ENCODE measurements at places on chromosomes 7 and 10.
A peak's percentile ranks its signal among the peaks of the same experiment; 100 is the strongest.

DNA sequence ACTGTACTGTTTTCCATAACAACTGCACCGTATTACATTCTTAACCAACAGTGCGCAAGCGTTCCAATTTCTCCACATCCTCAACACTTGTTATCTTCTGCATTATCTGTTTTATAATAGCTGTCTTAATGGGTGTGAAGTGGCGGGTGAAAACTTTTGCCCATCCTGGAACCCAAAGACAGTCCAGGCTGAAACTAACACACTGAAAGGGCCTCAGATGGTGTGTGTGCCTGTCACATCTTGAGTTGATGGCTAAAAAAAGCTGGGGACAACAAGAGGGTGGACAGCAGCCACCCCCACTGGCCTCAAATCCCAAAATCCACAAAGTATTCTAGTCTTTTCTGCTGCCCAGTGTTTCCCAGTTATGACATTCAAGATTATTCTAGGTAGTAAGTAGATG lies 19.4 kb downstream of the OPALIN start:
- no peak for DNase-seq

- DNase-seq, result no peak
Observed at GRCh38 chr10:1788401-1788800, 51.1 kb upstream of the ADARB2 start.

GRCh38 chr7:148872188-148872587 lies 11.9 kb downstream of the EZH2 start:
- DNase-seq, result no peak

DNA sequence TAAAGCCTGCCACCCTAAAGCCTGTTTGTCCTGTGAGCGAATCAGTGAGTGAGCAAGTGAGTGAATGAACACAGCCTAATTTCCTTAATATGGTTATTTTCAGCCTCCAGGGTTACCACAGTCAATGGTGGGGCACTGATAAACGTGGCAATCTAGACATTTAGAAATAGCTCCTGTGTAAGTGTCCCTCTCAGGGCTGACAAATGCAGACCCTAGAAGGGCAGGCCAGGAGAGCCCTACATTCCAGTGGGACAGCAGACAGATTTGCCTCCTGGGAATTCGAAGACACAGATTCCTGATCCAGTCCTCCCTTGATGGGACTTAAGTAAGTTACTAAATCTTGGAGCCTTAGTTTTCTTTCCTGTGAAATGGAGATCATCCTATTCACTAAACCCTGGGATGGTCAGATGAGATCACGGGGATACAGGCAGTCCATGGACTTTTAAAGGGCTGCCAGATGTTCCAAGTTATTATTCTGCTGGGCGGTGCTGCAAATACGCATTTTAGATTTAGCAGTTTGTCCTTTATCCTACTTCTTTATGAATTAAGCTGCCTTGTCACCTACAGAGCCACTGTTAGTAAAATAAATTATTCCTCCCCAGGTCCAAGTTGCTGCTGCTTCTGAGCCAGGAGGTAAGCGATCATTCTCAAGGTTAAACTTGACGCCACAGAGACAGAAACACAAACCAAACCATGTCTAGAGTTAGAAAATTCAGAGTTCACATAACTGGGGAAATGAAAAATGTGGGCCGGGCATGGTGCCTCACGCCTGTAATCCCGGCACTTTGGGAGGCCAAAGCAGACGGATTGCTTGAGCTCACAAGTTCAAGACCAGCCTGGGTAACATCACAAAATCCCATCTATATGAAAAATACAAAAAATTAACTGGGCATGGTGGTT lies 54.8 kb upstream of the TM9SF3 start:
- DNase-seq, result no peak

DNA sequence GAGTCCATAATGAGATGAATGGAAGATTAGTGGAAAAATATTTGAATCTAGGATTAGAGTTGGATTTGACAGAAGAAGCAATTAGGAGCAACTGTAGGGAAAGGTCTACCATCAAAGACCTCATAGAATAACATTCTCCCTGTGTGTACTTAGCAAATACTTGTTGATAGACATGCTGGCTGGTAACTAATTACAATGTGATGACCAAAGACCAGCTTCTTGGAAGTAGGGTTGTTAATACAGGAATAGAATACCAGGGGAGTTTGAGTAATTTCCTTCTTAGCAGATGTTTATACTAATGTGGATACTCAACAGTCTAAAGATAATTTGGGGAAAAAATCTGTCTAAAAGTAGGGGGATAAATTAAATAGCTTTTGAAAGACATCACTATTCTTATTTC lies 357.5 kb upstream of the BMPER start:
- peak; percentile 4 for DNase-seq

GRCh38 chr7:24833549-24833948 lies 76.3 kb upstream of the GSDME start:
- DNase-seq, result no peak

DNA sequence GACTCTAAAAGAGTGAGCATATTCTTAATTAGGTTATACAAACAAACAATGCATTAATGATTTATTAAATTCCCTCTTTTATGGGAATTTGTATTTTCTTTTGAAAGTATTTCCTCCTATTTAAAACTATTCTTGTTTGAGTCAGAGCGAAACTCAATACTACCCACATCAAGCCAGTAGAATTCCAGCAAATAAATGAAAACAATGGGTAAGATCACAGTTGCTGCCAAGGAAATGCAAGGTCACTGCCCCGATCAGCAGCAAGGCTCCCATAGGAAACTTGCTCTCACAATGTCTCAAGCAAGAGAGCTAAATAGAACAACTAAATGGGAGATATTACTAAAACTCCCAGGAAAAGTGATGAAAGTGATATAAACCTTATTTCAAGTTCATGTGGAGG lies 206.3 kb downstream of the THSD7A start:
- no peak for DNase-seq

DNA sequence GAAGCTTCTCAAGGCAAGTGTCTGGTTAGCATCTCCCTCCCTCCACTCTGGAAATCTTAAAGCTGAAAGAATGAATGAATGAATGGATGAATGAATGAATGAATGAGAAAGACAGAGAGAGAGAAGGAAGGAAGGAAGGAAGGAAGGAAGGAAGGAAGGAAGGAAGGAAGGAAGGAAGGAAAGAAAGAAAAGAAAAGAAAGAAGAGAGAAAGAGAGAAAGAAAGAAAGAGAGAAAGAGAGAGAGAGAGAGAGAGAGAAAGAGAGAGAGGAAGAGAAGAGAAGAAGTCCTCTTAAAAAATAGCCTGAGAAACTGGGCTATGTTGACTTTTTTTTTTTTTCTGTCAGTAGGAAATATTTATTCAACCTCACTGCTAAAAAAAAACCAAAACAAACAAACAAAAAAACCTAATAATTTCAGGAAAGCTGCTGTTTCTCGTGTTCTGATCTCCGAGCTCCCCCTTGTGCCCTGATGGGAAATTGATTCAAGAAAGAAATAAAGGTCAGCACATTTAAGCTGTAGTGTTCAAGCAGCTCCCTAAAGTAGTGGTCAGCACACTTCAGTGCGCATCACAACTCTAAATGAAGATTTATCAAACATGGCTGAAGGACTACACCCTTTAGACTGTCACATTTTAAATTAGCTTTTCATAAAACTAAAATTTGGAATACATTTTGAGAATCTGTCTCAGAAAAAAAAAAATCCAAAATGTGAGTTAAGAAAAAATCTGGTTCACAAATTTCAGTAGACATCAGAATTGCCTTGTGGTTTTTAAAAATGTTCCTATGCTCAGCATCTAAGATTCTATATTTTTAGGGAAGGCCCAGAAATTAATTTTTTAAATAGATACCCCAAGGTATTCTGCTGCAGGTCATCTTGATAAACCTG lies 154.3 kb downstream of the ELAPOR2 start:
- peak; percentile 16 for DNase-seq

DNA sequence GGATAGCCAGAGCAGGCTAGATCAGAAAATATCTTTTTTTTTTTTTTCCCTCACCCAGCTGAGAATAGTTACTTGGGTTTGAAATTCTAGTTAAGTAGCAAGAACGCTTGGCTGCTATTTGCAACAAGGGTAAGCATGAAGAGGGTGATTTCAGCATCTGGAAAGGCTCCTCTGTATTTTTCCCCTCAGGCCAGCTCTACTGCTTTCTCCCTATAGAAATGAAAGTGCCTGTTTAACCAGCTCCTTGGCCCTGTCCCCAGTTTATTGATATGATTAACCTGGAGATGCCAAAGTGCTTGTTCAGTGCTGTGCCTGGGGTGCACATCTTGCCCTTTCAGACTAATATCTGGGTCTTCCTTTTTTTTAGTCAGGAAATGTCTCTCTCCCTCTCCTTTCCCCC lies 37.1 kb downstream of the AP3M1 start:
- DNase-seq, result peak; percentile 50

- DNase-seq, result no peak
Observed at GRCh38 chr10:15333909-15334649, 37.0 kb downstream of the FAM171A1 start.

- DNase-seq, result no peak
Observed at GRCh38 chr10:115814542-115814941, 458.5 kb downstream of the GFRA1 start.

DNA sequence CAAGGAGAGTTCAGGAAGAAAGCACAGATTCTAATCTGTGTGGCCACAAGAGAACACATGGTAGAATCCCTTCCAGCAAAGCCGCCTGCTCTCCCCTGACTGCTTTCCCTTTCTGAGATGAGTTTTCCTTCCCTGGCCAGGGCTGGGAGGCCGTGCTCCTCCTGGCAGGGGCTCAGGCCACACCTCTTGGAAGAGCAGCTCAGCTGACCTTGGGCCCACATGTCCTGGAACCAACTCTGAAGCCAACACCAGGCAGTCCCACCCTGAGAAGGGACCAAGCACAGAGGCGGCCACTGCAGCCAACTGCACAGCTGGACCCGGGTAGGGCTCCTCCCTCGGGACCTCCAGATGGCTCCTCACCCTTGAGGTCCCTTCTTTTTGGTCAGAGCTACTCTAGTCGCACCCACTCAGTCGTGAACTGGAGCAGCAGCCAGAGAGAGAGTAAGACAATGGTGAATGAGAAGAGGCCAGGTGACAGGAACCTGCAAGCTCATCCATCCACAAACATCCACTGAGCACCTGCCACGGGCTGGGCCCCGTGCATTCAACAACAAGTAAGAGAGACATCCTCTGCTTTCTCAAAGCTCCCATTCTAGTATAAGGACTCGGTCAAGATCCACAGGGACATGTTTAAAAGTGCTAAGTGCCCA lies 40.3 kb downstream of the FAM53B start:
- no peak for DNase-seq

- no peak for DNase-seq
Observed at GRCh38 chr7:98969386-98969785, 91.1 kb downstream of the TRRAP start.

- DNase-seq, result no peak
Observed at GRCh38 chr10:29968585-29968984, 90.8 kb downstream of the JCAD start.

GRCh38 chr7:7907306-7907705 lies 61.3 kb upstream of the GLCCI1 start:
- no peak for DNase-seq

DNA sequence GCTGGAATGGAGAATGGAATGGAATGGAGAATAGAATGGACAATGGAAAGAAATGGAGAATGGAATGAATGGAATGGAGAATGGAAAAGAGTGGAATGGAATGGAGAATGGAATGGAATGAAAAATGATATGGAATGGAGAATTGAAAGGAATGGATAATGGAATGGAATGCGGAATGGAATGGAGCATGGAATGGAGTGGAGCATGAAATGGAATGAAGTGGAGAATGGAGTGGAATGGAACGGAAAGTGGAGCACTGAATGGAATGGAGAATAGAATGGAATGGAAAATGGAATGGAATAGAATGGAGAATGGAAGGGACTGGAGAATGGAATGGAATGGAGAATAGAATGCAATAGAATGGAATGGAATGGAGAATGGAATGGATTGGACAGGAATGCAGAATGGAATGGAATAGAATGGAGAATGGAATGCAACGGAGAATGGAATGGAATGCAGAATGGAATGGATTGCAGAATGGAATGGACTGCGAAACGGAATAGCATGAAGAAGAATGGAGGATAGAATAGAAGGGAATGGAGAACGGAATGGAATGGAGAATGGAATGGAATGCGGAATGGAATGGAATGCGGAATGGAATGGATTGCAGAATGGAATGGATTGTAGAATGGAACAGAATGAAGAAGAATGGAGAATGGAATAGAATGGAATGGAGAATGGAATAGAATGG lies 89.4 kb downstream of the NSUN6 start:
- DNase-seq, result no peak

DNA sequence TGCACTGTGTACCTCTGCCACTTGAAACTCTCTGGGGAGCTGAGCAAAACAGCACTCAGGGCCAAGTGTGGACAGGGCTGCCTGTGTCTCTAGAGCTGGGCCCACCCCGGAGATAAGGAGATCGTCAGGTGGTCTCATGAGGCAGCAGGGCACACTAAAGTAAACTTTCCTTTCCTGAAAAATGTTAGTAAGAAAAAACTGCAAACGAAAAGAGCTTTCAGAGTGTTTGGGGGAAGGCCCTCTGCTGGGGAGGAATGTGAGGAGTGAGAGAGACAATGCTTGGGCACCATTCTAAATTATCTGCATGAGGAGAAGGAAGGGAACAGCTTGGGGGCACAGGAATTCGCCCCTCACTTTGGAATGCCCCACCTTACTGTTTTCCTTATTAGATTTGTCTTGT lies 127.7 kb downstream of the ATXN7L1 start:
- DNase-seq, result no peak

DNA sequence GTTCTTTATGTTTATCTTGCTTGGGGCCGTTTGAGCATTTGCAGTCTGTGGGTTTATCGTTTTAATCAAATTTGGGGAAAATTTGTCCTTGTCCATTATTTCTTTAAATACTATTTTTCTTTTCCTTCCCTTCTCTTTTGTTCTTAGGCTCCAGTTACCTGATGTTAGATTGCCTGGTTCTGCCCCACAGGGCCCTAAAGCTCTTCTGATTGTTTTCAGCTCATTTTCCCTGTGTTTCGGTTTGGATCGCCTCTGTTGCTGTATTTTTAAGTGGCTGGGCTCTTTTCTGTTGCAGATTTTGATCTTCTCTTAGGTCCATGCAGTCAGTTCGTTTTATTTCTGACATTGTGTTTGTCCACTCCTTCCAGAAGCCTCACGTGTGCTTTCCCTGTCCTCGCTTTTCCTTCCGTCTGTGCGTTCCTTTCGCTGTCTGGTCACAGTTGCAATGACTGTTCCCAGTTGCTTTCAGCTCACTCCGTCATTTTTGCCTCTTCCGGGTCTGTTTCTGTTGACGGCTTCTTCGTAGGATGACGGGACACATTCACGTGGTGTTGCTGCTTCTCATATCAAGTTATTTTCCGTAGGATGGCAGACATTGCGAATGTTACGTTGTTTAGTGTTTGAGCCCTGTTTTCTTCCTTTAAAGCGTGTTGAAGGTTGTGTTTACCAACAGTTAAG lies 111.4 kb downstream of the INPP5A start:
- DNase-seq, result no peak

DNA sequence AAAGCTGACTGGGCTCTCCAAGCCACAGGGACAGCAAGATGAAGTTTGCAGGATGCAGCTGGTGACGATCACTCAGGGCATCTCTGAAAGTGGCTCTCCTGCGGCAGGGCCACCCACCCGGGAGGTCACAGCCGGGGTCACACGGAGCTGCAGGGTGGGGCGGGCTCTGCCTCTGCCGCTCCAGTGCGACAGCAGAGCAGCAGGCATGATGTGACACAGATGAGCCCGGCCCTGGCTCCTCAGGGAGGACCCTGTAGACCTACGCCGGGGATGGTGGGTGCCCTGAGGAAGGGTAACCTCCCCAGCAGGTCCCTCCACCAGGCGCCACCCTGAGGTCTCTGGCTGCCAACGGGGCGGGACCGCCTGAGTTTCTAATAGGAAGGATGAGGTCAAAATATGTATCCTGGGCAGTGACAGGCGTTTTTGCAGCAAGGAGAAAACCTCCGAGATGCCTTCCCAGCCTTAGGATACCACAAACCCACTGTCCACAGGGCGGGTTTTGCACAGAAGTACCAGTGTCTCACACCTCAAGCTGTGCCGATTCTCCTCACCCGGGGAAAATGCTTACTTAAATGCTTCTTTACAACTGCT lies 114.8 kb upstream of the DIP2C start:
- no peak for DNase-seq
